ENCODE measurements at places on chromosomes 7 and 10.

DNA sequence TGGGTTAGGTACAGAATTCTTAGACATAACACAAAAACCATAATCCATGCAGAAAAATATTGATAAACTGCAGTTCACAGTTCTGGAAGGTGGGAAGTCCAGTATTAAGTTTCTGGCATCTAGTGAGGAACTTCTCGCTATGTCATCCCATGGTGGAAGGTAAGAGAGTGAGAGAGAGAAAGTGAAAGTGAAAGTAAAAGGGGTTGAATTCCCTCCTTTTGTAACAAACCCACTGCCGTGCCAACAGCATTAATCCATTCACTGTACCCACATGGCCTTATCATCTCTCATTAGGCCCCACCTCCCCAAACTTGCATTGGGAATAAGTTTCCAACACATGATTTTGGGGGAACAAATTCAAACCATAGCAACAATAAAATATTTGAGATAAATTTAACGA, 17.1 kb downstream of the ZNF485 start:
- no peak for DNase-seq

DNA sequence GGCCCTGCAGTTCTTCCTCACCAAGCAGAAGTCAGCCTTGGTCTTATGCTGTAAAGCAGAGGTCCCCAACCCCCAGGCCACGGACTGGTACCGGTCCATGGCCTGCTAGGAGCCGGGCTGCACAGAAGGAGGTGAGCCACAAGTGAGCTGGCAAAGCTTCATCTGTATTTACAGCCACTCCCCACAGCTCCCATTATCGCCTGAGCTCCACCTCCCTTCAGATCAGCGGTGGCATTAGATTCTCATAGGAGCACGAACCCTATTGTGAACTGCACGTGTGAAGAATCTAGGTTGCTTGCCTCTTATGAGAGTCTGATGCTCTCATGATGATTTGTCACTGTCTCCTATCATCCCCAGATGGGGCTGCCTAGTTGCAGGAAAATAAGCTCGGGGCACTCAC, 87.6 kb upstream of the NEBL start:
- no peak for DNase-seq

DNA sequence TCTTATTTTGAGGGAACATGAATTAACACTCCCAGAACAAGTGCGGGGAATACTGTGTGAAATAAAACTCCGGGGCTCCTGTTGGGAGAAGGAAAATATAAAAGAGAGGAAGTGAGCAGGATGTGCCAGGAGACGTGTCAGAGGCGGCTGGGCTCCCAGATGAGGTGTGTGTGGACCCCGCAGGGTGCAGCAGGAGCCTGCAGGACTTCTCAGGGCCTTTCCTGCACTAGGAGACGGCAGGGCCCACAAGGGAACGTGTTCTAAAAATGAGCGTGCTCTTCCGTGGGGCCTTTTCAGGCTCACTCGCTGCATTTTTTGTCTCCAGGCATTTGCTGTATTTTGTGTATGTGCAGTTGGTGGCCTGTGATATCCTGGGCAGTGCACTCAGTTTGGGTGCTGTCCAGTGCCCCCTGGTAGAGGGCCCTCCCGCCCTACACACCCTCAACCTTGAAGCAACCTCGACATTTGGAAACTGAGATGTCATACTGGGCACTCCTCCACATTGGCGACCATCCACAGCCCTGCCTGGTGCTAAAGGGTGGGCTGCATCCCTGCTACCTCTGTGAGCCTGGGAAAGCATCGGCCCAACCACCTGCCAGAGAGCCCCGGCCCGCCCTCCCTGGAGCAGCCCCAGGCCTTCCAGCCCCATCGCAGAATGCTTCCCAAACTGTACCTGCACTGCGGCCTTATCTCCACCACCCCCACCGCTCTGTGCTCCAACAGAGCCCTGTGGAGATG, 35.2 kb upstream of the EN2 start:
- DNase-seq = no peak

GRCh38 chr7:81298951-81299666, 380.3 kb upstream of the SEMA3C start:
- DNase-seq = no peak

DNA sequence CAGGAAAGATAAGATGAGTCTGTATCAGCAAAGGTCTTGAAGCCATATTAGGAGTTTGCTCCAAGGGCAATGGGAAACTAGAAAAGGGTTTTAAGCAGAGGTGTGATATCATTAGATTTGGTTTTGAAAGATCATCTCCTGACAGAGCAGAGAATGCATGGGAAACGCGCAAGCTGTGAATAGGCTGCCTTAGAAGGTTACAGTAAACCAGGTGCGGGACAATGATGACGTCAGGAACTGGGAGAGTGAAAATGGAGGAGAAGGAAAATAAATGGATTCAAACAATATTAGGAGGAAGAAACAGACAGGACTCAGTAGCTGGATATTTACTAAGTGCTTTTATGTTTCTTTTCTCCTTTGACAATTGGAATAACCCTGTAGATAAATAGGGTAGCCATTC, 50.6 kb downstream of the CACNB2 start:
- DNase-seq = no peak

DNA sequence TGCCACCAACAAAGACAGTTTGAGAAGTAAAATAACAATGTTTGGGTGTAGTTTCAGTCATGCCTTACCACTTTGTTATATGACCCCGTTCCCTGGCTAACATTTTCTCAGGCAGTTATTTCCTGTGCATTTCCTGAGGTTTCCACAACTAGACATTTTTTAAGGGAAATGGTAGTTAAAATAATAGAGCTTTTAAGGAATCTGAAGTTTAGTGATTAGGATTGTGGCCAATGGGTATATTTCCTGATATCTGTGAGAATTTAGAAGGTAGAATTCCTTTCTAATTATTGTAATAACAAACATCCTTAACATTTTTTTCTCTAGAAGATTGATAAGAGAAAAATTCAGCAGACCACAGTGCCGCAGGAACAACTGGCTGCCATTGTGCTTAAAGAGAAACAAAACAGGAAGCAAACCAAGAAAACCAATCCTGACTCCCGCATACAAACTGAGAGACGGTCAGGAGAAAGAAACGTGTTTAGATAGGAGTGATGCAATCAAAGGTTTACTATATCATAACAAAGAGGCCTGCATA, 193.6 kb downstream of the MBL2 start:
- DNase-seq = no peak

DNA sequence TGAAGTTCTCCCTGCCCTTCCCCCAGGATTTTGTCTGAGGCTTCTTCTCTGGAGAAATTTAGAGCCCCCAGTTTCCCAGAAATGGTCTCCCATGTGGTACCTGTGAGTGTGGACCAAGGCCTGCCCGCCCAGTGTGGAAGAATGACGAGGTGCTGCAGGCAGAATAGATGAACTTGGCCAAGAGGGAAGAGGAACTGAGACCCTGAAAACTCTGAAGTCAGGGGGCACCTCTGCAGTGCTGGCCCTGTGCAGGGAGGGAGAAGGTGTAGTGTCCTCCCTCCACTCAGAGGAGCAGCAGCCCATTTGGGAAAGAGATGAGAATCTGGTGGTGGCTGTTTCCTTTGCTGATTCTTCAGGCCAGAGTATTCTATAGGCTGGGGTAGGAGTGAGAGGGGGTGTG, 115.2 kb upstream of the PCGF5 start:
- no peak for DNase-seq

DNA sequence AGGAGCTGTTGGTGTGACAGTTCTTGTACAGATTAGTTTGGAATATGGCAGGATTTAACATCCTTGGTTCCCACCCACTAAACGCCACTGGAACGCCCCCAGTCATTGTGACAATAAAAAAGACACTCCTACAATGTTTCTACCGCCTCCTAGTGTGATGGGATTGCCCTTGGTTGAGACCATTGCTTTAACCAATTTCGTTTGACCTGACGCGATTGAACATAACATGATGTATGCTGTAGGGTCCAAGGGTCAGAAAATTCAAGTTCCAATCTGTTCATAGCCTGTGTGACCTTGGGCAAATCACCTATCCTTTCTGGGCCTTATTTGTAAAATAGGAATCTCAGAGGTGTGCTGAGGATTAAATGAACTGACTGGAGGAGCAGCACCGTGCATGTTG, 12.5 kb downstream of the MXI1 start:
- DNase-seq = no peak

DNA sequence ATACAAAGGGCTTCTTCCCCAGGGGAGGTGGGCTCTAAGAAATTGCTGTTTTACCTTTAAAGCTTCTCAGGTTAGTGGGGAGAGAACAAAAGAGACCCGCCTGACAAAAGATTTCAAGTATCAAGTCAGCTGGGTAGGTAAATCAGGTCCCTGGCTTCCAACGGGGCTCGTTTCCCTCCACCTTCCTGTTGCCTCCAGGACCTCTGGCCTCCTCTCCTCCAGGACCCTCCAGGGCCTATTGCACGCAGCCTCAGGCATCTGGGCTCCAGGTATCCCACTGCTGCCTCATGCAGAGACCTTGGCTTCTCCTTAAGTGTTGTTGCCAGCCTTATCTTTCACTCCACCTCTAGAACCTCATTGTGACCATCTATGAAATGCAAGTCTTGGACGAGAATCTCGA, 2.9 kb downstream of the BNIP3 start:
- no peak for DNase-seq

- no peak for DNase-seq
These were observed 2.2 kb upstream of the PON3 start for GRCh38 chr7:95398155-95398940.

DNA sequence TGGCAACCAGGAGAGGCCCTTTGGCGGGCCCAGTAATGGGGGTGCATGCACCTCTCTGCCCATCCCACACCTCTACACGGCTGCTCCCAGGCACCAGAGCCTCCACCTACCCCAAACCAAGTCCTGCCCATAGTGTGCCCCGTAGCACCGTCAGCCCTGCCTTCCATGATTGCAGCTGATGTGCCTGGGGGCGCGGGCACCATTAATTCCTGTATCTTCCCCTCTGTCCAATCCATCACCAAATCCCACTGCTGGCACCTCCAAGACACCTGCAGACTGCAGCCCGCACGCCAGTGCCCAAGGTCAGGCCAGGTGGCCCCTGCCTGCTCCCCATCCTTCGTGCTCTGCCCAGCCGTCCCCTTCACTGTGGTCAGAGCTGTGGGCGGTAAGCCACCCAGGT, 533.0 kb downstream of the PTPRN2 start:
- no peak for DNase-seq

DNA sequence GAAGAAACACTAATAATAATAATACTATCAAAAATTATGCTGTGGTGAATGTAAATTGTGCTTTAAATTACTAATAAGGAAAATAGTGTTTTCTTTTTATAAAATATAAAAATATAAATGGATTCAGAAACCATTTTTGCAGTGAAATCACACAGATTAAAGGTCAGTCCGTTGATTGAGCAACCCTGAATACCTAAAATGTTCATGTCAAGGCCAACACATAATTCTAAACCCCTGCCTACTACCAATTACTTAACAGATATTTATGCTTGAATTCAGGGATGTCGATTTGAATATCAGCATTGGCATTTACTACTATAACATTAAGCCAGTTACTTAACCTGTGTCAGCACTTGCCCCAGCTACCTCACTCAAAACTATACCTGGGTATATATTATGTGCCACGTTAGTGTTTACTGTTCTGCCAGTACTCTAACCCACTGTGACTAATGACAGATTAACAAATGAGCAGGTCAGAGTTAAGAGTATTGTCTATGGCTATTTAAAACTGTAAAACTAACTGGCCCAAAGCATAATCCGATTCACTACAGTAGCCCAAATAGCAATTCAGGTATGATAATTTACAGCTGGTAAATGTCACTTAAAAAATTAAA, 165.0 kb downstream of the KMT2E start:
- no peak for DNase-seq

DNA sequence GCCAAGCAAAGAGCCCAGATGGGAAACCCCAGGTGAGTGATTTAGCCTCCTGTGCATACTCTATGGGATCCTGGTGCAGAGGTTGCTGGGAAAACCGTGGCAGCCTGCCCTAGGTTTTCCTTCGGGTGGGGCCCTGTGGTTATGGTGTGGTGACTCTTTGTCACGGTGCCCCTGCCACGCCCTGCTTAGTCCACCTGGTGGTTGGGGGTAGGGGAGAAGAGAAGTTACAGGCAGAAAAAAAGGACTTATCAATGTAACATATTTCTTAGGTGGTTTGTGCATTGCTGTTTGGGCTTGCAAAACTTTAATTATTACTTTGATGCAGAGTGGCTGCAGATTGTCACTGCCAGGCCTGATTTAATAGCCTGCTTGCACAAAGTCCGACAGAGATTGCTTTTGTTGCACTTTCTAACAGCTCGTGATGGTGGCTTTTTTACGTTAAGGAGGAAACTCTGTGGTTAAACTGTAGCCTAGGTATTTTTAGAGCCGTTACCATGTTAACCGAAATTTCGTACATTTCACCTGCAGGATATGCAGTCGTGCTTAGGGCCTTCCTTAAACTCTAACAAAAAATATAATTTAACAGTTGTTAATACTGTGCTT, 197.4 kb downstream of the RNLS start:
- DNase-seq = peak; percentile 61

GRCh38 chr10:34826857-34827766, 12.0 kb upstream of the PARD3 start:
- no peak for DNase-seq

- DNase-seq = no peak
These were observed 30.1 kb upstream of the KCNMA1 start for GRCh38 chr10:77667426-77668324.

- no peak for DNase-seq
These were observed 1.2 kb downstream of the CCDC6 start for GRCh38 chr10:59905066-59905730.

DNA sequence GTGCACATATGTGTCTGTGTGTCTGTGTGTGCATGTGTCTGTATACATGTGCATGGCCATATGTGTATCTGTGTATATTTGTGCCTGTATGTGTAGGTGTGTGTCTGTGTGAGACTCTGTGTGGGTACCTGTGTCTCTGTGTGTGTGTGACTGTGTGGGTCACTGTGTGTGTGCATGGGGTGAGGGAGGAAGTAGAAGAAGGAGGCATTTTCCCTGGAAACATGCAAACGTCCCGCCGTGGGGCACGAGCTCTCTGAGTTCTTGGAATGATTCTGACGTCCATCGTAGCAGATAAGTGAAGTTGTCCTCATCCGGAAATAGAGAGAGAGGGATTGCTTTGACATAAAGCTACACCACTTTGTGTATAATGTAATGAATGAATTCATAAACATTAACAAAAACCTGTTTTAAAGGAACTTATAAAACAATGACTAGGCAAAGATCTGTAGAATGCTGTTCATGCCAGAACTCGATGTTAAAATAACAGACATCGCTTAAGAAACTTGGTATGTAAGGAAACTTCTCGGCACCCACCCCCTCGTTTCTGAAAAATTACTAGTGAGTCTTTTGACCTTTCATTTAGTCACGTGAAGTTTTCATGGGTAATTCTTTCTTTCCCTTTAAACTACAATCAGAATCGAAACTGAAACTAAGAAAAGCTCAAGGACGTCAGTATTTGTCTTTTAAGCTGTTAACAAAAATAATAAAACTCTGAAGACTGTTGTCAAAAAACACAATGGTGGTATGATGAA, 43.6 kb upstream of the KLF6 start:
- DNase-seq = peak; percentile 60

GRCh38 chr10:92240289-92241157, 50.4 kb downstream of the CPEB3 start:
- DNase-seq = peak; percentile 51

GRCh38 chr10:66167816-66168215, 758.0 kb upstream of the LRRTM3 start:
- no peak for DNase-seq

GRCh38 chr10:46515366-46515765, 41.1 kb downstream of the GPRIN2 start:
- DNase-seq = no peak

GRCh38 chr7:102295346-102296178, 8.9 kb downstream of the SH2B2 start:
- no peak for DNase-seq

GRCh38 chr7:132154695-132155471, 421.4 kb downstream of the PLXNA4 start:
- no peak for DNase-seq

- no peak for DNase-seq
These were observed 86.8 kb downstream of the MKX start for GRCh38 chr10:27658788-27659187.
